ENCODE measurements at places on chromosomes 2 and 18.

GRCh38 chr2:67342394-67342793 is 54.7 kb upstream of the ETAA1 start:
- no peak for DNase-seq

- no peak for DNase-seq
These were observed 96.3 kb downstream of the NOL4 start for GRCh38 chr18:34128436-34128835.

- DNase-seq = no peak
These were observed 716.8 kb downstream of the SUCLG1 start for GRCh38 chr2:83742117-83742782.

- no peak for DNase-seq
These were observed 499.9 kb upstream of the SPHKAP start for GRCh38 chr2:228681426-228681825.

DNA sequence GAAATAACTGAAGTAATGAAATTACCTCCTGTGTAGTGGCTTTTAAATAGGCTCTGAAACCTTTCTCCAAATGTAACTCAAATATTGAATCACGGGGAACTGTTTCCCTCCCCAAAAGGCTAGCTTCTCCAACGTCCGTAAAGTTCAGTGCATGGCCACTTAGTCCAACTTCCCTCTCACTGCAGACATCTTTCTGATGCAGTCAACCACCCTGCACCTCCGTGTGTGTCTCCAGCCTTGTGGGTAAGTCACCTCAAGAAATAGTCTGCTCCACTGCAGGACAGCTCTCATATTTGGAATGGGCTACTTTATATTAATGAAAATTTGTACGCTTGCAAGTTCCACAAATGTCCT is 152.5 kb upstream of the CYRIA start:
- DNase-seq = no peak

DNA sequence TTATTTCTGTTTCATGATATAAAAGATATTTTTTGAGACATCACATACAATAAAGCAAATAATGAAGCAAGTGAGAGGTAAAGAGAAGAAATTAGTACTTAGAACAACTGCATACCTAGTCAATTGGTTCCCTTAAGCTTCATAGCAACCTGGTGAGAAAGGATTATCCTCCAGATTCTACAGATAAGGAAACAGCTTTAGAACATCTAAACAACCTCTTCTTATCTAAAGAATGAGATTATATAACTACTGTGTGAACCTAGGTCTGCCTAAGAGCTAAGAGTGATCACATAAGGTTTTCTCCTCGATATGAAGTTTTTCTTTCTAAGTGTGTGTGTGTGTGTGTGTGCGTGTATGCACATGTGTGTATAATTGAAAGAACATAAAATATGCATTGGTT is 265.1 kb downstream of the NOL4 start:
- no peak for DNase-seq

- no peak for DNase-seq
These were observed 134.8 kb downstream of the SLC8A1 start for GRCh38 chr2:40317046-40317445.

DNA sequence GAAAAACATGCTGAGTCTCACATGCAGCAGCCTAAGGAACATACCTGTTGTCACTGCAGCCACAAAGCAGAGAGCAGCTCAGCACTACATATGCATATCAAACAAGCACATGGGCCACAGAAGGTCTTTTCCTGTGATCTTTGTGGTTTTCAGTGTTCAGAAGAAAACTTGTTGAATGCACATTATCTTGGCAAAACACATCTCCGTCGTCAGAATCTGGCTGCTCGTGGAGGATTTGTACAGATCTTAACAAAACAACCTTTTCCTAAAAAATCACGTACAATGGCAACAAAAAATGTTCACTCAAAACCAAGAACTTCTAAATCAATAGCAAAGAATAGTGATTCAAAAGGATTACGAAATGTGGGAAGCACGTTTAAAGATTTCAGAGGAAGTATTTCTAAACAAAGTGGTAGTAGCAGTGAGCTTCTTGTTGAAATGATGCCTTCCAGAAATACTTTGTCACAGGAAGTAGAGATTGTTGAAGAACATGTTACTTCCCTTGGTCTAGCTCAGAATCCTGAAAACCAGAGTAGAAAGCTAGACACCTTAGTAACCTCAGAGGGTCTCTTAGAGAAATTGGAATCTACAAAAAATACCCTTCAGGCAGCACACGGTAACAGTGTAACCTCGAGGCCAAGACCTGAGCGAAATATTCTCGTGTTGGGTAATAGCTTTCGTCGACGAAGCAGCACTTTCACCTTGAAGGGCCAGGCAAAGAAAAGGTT is 34.1 kb downstream of the ZNF407 start:
- DNase-seq = no peak

- DNase-seq = no peak
These were observed 485.2 kb downstream of the EIPR1 start for GRCh38 chr2:2892378-2892777.

GRCh38 chr2:191625016-191625415 is 52.9 kb upstream of the NABP1 start:
- peak; percentile 8 for DNase-seq

DNA sequence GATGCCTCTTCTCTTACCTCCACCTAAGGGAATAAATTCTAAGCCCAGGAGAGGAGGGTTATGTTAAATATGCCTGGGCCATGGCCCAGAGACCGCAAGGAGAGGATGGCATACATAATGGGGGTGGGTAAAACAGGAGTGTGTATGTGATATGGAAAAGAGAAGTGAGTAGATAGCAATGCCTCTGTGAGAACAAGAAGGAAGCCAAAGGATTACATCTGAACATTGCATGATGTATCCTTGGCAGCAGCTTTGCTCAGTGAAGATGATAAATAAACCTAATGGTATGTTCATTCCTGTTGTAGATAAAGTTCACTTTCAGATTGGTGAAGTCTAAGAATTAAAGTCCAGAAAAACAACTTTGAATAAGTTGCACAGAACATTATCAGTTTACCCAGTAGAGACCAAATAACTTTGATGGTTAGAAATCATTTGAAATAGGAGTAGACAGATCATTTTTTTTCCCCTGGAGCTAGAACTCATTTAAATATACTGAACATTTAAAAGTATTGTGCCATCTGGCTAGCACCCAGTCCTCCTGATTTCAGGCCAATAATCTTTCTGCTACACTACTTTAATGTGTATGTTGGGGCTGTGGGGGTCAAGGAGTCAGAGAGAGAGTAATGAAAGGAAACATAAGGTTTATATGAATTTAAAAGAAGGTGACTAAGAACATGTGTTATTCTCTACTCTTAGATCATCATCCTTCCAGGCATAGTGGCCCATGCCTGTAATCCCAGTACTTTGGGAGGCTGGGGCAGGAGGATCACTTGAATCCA is 231.7 kb downstream of the PARD3B start:
- no peak for DNase-seq

GRCh38 chr2:54492335-54492734 is 36.2 kb downstream of the SPTBN1 start:
- no peak for DNase-seq

- DNase-seq = no peak
These were observed 28.2 kb upstream of the SPDYA start for GRCh38 chr2:28782423-28782822.

DNA sequence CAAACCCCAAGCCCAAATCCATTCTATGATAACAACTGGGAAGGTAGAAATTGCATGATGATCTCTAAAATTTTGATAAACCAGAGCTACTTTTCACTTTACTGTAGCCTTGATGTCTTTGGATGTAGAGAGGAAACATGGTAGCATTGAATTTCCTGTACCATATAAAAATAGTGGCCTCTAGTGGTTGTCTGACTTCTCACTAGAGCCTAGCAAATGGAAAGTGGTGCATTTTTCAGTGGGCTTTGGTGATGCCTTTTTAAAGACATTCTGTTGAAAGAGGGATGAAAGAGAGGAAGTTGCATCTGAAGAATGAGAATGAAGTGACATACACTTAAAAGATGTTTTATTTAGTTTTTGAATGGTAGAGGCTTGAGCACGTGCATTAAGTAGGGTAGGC is 662.2 kb downstream of the XIRP2 start:
- DNase-seq = no peak

DNA sequence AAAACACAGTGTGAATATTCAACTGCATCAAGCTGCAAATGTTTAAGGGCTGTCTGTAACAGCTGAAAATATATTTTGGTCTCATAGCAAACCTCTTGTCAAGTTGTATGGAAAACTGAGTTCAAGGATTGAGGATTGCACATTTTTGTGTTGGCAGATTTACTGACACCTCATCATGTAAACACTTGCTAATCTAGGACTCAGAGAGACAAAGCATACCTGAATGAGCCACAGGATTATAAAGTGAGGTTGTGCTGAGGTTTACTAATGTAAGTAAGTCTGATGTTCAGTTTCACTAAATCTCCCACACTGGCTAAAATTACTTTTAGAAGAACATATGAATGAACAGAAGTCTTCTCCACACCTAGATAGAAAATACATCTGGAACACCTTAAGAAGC is 1993.1 kb upstream of the CELF4 start:
- DNase-seq = no peak

- no peak for DNase-seq
These were observed 210.8 kb upstream of the THUMPD2 start for GRCh38 chr2:39989888-39990287.

DNA sequence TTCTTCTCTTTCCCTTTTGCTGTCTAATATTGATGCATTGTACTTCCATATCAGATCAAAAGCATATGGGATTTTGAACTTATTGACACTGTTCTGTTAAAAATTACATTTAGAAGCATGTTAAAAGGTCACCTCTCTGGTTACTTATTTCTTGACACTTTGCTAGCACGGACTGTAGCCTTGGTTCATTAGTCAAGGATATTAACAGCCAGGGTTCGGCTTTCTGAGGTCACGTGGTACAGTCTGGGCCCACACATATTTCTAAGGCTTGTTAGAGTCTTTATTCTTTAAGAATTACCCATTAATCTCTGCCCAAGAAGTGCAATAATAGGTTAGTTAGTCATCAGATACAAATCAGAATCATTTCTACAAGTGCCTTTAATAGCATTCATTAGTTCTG is 1035.8 kb upstream of the FANCL start:
- no peak for DNase-seq

DNA sequence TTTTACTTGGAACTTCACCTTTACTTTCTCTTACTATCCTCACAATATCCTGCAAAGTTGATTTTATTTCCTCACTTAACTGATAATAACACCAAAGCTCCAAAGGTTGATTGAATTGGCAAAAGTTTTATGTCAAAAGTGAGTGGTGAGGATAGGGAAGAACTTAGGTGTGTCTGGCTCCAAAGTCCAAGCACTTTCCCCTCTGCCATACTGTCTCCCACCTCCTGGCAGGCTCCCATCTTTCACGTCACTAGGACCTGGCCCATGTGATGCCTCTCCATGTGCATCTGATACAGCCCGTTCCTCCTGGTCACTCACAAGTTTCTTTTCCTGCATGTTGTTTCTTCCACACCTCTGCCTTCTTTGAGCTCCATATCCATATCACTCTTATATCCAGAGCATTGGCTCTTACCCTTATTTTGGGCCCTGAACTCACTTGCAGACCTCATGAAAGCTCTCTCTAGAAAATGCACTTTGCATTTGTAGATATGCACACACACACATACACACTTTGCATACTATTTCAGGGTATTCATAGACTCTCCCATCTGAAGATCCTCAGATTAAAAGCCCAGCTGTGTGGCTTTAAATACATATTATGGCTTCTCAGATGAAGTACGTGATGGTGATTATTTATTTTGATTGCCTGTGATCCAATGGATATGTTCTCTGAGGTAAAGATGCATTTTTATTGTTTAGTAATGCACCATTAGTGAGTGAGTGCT is 12.3 kb downstream of the MEP1B start:
- no peak for DNase-seq

DNA sequence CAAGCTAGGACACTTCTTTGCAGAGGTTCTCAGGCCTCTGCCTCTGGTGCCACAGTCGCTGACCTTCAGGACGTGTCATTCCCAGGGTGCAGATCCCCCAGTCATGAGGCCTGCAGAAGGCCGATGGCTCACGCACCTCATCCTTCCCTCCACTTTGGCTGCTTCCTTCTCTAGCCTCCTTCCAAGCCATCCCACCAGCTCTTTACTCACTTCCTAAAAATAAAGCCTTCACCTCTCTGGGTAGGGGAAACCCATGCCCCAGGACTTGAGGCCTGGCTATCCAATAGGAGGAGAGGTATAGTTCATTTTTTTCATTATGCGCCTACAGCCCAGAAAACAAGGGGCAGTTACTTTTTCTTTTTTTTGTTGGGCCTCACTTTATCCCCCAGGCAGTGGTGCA is 91.4 kb downstream of the B3GNT2 start:
- no peak for DNase-seq

DNA sequence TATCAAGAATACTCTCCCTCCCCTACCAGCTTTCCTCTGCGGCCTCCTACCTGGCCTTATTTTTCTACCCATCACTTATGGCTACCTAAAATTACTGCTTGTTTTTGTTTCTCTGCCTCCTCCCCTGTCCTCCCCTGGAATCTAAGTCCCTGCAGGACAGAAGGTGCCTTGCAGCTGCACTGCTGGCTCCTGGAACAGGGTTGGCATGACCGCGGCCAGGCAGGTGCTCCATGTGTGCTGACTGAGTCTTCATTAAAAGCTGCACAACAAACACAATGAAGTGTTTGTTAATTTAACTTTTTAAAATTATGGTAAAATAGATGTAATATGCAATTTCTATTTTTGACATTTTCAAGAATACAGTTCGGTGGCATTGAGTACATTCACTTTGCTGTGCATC is 171.9 kb upstream of the FHL2 start:
- DNase-seq = no peak

GRCh38 chr2:144615866-144616565 is 96.1 kb upstream of the ZEB2 start:
- DNase-seq = no peak

DNA sequence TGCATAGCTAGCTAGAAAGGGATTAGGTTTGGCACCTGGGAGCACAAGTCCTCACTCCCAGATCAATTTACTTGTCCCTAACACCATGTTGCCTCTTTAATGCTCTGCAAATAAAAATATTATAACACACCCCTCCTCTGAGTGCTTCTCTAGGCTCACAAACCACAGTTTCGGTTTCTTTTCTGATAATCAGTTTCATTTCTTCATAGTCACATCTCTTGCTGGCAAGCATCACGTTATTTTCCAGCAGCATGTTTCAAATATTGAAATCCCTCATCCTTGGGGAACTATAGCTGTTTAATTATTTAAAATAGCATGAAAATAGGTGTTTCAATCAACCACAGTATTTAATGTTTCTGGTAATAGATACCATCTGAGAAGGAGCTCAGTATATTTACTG is 13.9 kb upstream of the SMCHD1 start:
- no peak for DNase-seq

GRCh38 chr2:53994818-53995808 is 24.3 kb upstream of the PSME4 start:
- DNase-seq = no peak

DNA sequence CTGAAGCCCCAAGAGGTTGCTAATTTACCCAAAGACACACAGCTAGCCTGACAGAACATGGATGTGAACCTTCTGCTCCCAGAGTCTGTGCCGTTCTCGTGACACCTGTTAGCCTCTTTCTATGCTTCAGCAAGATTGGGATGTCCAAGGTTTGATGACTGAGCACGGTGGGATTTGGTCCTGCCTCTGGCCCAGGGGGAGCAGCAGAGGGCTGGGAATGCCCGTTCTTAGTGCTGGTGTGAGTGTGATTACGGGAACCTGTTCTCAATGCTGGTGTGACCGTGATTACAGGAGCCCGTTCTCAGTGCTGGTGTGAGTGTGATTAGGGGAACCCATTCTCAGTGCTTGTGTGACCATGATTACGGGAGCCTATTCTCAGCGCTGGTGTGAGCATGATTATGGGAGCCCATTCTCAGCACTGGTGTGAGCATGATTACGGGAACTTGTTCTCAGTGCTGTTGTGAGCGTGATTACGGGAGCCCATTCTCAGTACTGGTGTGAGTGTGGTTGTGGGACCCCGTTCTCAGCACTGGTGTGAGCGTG is 67.3 kb upstream of the SNTG2 start:
- no peak for DNase-seq
